ENCODE measurements at places on chromosomes 1 and 21.

DNA sequence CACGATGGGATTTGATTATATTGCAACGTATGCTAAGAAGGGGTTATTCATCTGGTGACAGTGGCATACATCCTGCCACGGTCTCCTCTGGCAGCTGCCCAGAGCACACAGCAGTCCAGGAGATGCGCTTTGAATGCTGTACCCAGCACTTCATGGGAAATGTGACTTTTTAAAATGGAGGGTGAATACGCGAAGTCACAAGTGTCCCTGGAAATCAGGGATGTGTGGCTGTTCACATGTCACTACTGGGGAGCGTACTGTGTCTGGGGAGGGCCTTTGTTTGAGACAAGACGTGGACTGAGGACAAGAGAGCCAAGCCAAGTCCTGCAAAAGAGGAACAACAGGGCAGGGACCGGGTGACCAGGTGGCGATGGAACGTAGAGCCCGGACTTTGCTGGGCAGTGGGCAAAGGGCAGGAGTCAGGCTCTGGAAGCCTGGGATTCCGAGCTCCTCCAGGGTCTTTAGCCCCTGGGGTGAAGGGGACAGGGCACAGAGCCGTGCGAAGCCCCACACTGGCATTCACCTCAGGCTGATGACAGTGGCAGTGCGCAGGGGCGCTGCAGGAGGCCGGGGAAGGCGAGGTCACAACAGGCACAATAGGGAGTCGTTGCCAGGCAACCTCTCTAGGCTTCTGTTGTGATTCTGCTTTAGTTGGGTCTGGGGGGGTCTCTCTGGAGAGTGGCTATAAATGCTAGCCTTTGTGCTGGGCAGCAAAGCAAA lies 11.4 kb upstream of the ZBTB21 start:
- DNase-seq: no peak

- DNase-seq: no peak
Observed at GRCh38 chr1:109929588-109930251, 19.1 kb downstream of the CSF1 start.

DNA sequence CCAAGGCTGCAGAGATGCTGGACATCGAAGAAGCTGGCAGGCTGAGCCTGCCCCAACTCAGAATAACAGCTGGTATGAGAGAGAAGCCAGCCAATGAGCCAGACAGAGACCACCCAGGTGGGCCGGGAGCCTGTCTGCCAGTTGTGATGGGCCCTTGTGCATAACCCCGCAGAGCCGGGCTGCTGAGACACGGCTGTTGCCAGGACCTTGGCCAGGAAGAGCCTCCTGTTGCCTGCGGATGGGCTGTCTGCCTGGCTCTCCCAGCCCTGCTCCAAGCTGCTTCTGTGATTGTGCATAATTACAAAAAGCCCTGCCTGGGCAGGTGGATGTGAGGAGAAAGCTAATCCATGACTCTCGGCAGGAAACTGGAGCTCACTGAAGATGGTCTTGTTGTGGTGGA lies 126.5 kb downstream of the CAPN8 start:
- DNase-seq: no peak

- DNase-seq: no peak
Observed at GRCh38 chr1:65174585-65174984, 26.6 kb downstream of the AK4 start.

DNA sequence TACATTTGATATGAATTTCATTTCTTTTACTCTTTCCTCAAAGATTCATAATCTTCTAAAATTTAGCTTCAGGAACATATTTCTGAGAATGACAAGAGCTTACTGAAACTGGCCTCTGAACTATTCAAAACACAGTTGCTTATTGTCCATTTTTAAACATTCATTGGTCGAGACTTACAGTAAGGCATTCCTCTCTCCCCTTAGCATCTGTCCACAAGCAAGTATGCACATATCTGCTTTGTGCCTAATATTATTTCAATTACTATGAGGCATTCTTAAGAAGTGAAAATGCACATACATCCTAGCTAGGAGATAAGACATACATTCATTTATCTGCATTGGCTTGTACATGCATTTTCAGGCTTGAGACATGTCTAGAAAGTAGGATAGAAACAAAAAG lies 488.7 kb downstream of the PTBP2 start:
- DNase-seq: no peak

- no peak for DNase-seq
Observed at GRCh38 chr1:231681006-231681405, 54.4 kb downstream of the DISC1 start.

GRCh38 chr1:221824025-221824424 lies 82.1 kb upstream of the DUSP10 start:
- no peak for DNase-seq

GRCh38 chr1:64894438-64895196 lies 71.7 kb downstream of the JAK1 start:
- no peak for DNase-seq

- no peak for DNase-seq
Observed at GRCh38 chr1:23362218-23362713, 7.4 kb downstream of the ZNF436 start.

DNA sequence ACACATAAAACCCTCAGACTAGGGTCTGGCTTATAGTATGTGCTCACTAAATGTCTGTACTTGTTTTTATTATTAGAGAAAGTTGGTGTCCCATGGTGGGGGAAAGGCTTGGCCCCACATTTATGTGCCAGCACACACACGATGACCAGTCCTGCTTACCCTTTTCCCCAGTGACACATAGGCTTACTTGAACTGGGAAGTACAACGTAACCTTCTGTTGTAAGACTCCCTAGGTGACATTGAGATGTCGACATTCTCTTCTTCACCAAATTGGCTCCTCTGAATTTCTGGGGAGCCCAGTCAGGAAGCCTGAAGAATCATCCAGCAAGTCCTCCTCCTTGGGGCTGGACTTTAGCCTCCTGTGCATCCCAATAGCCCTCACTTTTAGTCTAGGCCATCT lies 1.7 kb upstream of the MECR start:
- DNase-seq: no peak

GRCh38 chr1:13864760-13865159 lies 164.8 kb downstream of the PRDM2 start:
- no peak for DNase-seq

GRCh38 chr1:91569411-91570119 lies 68.9 kb downstream of the CDC7 start:
- no peak for DNase-seq

GRCh38 chr1:54199765-54200518 lies at the start of the genes CYB5RL and MRPL37:
TSS of gene CYB5RL (minus strand) at chr1:54200030. CDS start at chr1:54195616, 4,414 bp downstream.
TSS of gene MRPL37 (plus strand) at chr1:54200167. CDS start at chr1:54200244, 77 bp downstream.
- peak; percentile 89 for DNase-seq

DNA sequence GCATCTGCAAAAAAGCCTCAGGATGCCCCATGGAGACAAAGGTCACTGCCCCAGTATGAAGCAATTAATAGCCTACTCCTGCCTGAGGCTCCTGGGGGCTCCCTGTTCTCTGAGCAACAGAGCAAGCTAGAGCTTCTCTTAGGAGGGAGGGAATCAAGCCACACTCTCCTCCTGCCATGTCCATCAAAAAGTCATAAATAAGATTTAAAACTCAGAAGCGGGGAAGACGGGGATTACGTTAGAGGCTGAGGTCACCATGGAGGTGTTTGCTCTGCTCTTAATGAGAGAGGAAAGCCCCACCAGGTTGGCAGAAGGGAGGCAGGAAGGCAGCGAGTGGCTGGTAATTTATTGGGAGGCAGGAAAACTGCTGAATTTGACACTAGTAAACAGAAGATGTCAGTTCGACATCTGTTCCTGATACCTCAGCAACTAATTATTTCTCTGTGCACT lies 98.4 kb upstream of the TNR start:
- DNase-seq: no peak

- DNase-seq: no peak
Observed at GRCh38 chr1:183191833-183192232, 5.8 kb downstream of the LAMC2 start.

- DNase-seq: no peak
Observed at GRCh38 chr1:103538226-103538625, 12.7 kb downstream of the RNPC3 start.

- no peak for DNase-seq
Observed at GRCh38 chr1:31693231-31693630, 10.6 kb downstream of the COL16A1 start.

DNA sequence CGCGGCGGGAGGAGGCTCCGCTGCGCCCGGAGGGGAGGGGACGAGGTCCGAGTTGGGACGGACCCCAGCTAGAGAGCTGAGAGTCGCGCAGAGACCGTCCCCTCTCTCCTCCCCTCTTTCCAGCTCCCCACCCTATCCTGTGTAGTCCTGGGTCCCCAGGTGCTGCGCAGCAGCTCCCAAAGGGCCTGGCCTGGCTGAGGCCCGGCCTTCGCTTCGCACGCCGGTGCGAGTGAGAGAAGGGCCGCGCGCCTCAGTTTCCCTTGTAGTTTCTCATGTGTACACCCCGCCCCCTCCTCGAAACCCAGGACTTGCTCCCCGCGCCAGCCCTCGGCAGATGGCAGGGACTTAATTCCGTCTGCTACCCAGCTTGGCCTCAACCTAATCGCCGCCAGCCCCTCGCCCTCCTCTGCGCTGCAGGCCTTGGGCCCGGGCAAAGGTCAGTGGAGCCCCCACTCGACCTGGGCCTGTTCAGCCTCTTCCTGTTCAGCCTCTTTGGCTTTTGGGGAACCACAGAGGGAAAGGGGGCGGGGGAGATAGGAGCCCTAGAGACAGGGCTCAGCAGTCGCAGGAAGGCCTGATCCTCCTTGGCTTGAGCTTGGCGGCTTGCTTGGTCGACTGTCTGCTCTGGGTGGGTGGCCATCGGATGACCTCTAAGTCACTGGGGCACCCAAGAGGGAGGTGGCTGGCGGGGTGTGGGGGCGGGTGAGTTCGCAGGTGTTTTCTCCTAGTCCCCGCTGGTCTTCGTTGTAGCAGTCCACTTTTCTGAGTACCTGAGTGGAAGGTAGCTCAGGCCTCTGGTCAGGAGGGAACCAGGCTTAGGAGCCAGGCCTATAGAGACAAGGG lies 1.0 kb downstream of the ZNF687 start:
- DNase-seq: no peak

GRCh38 chr1:225817611-225818061 lies 7.7 kb downstream of the EPHX1 start:
- no peak for DNase-seq

- DNase-seq: no peak
Observed at GRCh38 chr1:14443164-14443787, 155.2 kb upstream of the KAZN start.

Measured in stimulated activated CD4-positive, alpha-beta T cell treated with anti-CD3 and anti-CD28 coated beads, Interleukin-4, amount 100 ng/mL, for 48 hours (primary cell).